Adrenal gland (tissue), 19 donors: ENCODE measurements at places on chromosomes 13 and 19.

DNA sequence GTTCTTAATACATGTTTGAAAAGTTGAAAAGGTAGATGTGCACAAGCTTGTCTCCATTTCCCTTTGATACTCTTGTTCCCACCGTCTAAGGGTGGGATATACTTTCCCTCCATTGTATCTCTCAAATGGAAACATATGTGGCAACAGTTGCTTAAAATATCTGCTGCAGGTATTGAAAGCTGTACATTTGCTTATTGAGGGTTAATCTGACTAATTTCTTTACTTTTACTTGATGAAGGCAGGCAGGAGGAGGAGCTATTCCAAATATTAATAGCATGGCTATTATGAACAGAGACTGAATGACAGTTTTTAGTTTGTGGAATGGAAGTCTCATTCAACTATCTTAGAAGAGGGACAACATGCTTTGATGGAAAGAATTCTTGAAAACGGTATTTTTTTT, 103.8 kb downstream of the SLC10A2 start:
- H3K4me3 ChIP-seq = no peak overlapping the region
- H3K4me1 ChIP-seq = no peaks in the 10 kb centered on the region
- no peak for DNase-seq
- no peak overlapping the region for H3K27ac ChIP-seq
- H3K27me3 ChIP-seq = no peaks in the 10 kb centered on the region

- no peak overlapping the region for H3K4me3 ChIP-seq
- H3K27me3 ChIP-seq = no peaks in the 10 kb centered on the region
- H3K36me3 ChIP-seq = no peaks in the 10 kb centered on the region
- peak overlapping the region; percentile 89 for H3K27ac ChIP-seq
- peaks cover 51% of the 10 kb centered on the region for H3K4me1 ChIP-seq
Observed at GRCh38 chr19:44755219-44755618, 6.7 kb downstream of the BCL3 start.

DNA sequence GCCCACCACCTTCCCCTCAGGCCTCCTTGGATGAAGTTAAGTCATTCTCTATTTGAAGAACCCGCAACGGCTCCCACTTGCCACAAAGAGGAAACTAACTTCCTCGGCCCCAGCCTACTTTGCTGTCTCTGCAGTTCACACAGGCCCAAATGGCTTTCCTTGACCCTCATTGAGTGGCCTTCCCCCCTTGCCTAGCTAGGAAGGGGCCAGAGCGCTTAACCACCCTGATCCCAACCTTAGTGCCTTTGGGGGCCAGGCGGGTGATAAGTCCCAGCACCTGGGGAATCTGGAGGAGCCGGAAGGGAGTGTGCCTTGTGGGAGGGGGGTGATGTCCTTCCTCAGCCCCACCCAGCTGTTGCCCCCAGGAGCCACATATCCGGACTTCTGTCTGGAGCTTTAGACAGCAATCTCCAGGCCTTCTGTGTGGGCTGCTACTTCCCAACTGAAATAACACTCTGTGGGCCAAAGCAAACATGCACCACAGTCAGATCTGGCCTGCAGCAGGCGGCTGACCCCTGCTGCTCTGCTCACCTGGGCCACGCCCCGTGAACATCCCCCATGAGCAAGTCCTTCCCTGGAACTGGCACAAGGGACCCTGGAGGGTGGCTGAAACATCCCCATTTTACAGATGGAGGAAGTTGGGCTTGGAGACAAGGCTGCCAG, 10.5 kb downstream of the NECTIN2 start:
- DNase-seq = no peak
- no peak overlapping the region for H3K4me3 ChIP-seq
- H3K4me1 ChIP-seq = peaks cover 16% of the 10 kb centered on the region
- H3K27me3 ChIP-seq = no peaks in the 10 kb centered on the region

GRCh38 chr19:37565370-37565669, 29.3 kb downstream of the ZNF571 start:
- H3K4me1 ChIP-seq = no peaks in the 10 kb centered on the region
- no peaks in the 10 kb centered on the region for H3K27me3 ChIP-seq
- no peaks in the 10 kb centered on the region for H3K36me3 ChIP-seq

DNA sequence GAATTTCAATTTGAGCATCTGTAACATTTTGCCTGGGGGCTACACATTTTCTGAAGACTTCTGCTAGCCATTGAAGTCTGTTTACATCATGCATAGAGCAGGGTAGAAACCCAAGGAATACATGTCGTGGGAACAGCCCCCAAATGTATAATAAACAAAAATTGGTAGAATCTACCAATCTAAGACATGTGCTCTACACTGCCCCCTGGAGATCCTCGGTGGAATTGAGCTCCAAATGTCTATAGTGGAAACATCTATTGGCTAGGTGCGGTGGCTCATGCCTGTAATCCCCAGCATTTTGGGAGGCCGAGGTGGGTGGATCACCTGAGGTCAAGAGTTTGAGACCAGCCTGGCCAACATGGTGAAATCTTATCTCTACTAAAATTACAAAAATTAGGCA, 57.3 kb downstream of the MBD3L2B start:
- no peaks in the 10 kb centered on the region for H3K27me3 ChIP-seq
- no peak overlapping the region for H3K27ac ChIP-seq
- no peak overlapping the region for H3K4me3 ChIP-seq
- DNase-seq = no peak
- no peaks in the 10 kb centered on the region for H3K36me3 ChIP-seq

- no peak overlapping the region for H3K27ac ChIP-seq
- peaks cover 9% of the 10 kb centered on the region for H3K4me1 ChIP-seq
- no peak for DNase-seq
- H3K36me3 ChIP-seq = no peaks in the 10 kb centered on the region
- H3K27me3 ChIP-seq = no peaks in the 10 kb centered on the region
- no peak overlapping the region for H3K4me3 ChIP-seq
Observed at GRCh38 chr19:2631213-2631821, 71.2 kb downstream of the GNG7 start.

DNA sequence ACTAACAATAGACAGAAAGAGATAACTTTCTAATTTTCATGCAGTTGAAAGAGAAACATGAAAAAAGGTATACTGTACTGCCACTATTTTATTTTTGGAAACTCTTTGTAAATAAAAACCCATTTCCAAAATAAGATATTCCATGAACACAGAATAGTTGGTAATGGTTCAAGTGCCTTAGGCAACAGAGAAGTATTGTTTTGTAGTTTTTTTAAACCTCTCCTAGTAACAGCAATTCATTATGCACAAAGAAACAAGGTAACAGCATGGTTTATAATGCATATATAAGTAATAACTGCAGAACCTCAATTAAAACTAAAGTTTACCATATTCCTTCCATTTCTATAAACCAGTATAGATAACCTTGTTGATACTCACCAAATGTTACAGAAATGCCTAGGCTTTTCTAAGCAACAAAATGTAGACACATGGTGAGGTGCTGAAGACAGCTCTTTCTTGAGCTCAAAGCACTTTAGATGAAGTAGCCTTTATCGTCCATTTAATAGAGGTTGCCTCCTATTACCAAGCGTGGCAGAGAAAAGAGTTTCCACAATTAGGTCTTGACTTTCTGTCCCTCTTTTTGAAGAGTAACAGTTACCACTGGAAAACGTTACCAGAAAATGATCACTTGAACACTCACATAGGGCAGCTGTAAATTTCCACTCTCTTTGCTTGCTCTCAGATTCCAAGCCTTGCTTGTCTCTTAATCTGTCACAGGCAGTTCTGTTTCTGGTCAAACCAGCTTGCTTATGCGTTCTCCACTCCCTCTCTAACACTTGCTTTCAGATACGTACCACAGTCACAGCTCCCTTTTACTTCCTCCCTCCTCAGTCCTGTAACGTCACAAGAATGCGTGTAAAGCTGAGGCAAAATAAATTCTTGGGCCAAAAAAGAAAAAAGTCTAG, 42.9 kb downstream of the CAB39L start:
- H3K4me1 ChIP-seq = peaks cover 7% of the 10 kb centered on the region
- H3K4me3 ChIP-seq = peak overlapping the region; percentile 5
- no peaks in the 10 kb centered on the region for H3K36me3 ChIP-seq
- no peaks in the 10 kb centered on the region for H3K27me3 ChIP-seq

- no peak overlapping the region for H3K27ac ChIP-seq
- no peak overlapping the region for H3K4me3 ChIP-seq
- no peaks in the 10 kb centered on the region for H3K27me3 ChIP-seq
- H3K4me1 ChIP-seq = no peaks in the 10 kb centered on the region
- no peak for DNase-seq
Observed at GRCh38 chr19:13329766-13330165, 176.5 kb downstream of the CACNA1A start.

DNA sequence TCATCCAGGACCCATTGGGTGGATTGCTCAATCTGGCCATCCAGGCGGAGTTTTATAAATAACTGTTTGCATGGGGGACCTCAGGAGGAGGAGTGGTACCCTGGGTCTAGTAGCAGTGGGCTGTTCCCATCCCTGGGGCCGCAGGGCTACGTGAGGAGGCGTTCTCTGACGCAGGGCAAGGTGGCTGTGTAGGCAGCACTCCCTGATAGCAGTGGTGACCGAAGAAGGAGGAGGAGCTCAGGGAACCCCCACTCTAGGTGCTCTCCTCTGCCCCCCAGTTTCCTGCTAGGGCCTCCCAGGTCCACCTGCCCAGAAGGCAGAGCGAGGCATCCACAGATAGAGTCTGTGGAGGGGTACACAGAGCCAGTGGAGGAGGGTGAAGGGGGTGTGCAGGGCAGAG, 64.1 kb downstream of the CCNE1 start:
- H3K4me1 ChIP-seq = peaks cover 19% of the 10 kb centered on the region
- no peak for DNase-seq
- no peaks in the 10 kb centered on the region for H3K27me3 ChIP-seq
- no peak overlapping the region for H3K27ac ChIP-seq

- H3K27me3 ChIP-seq = no peaks in the 10 kb centered on the region
- no peak for DNase-seq
- H3K4me1 ChIP-seq = no peaks in the 10 kb centered on the region
- no peak overlapping the region for H3K27ac ChIP-seq
Observed at GRCh38 chr13:112734696-112735547, 45.1 kb downstream of the ATP11A start.

DNA sequence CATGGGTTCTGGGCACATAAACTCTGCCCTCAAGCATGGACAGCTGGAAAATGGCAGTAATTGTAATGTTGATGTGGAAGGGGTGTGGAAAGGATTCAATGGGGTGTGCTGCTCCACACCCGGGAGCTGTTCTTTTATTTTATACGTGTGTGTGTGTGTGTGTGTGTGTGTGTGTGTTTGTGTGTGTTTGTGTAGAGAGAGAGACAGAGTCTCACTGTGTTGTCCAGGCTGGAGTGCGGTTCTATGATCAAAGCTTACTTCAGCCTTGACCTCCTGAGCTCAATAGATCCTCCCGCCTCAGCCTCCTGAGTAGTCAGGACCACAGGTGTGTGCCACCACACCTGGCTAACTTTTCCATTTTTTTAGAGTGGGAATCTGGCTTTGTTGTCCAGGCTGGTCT, 2.8 kb downstream of the MRPS12 start:
- H3K36me3 ChIP-seq = no peaks in the 10 kb centered on the region
- H3K27me3 ChIP-seq = no peaks in the 10 kb centered on the region
- H3K27ac ChIP-seq = no peak overlapping the region
- peaks cover 8% of the 10 kb centered on the region for H3K4me1 ChIP-seq
- no peak for DNase-seq
- H3K4me3 ChIP-seq = no peak overlapping the region

- H3K36me3 ChIP-seq = no peaks in the 10 kb centered on the region
- DNase-seq = no peak
Observed at GRCh38 chr13:105464249-105464648, 1071.2 kb downstream of the EFNB2 start.

DNA sequence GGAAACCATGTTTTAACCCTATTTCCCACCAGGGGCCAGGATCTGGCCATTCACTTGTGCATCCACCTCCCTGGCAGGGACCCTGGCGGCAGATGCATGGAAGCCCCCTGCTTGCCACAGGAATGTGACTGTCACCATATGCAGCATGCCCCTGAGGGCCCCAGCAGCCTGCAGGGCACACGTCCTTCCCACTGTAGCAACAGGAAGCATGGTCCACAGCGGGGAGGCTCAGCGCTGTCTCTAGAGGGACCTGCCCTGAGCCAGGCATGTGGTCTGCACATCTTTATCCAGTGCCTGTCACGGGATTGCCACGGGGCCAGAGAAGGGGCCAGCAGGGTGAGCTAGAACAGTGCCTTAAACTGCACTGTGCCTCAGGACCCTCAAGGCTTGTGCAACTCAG, 34.9 kb upstream of the MCF2L start:
- H3K36me3 ChIP-seq = no peaks in the 10 kb centered on the region
- no peak overlapping the region for H3K4me3 ChIP-seq
- no peaks in the 10 kb centered on the region for H3K27me3 ChIP-seq
- DNase-seq = no peak

- H3K4me1 ChIP-seq = no peaks in the 10 kb centered on the region
- H3K36me3 ChIP-seq = no peaks in the 10 kb centered on the region
- no peak for DNase-seq
- no peak overlapping the region for H3K4me3 ChIP-seq
Observed at GRCh38 chr13:23617551-23618024, 47.4 kb downstream of the TNFRSF19 start.

- no peaks in the 10 kb centered on the region for H3K4me1 ChIP-seq
- H3K36me3 ChIP-seq = no peaks in the 10 kb centered on the region
- DNase-seq = no peak
- no peak overlapping the region for H3K27ac ChIP-seq
- no peak overlapping the region for H3K4me3 ChIP-seq
Observed at GRCh38 chr19:43812259-43812658, 10.0 kb upstream of the LYPD5 start.

DNA sequence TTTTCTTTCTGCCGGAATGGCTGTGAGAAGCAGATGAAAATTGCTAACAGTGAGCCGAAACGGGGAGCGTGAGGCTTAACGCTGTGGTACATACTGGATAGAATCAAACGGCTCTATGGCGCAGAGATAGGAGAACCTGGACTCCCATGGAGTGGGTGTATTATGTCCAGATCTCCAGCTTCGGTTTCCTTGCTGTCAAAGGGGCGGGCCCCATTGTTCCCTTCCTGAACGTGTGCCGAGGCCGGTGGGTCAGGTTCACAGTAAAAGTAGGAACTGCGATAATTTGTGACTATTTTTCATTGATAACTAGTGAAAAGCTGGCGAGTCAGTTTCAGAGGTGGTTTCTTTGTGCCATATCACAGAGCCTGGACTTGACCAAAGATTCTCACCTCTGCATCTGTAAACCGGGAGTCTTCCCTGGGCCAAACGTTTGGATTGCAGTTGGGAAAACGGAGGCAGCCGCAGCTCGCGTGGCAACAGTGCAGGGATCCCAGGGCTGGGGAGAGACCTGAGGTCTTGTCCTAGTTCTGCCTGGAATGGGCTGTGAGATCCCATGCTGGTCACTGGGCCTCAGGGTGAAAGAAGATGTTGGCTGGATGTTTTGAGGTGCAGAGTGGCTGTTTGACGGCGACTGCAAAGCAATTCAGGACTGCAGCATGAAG, 752 bp downstream of the RPL18A start:
- H3K27me3 ChIP-seq = no peaks in the 10 kb centered on the region
- peaks cover 36% of the 10 kb centered on the region for H3K36me3 ChIP-seq
- DNase-seq = peak; percentile 34
- peak overlapping the region; percentile 76 for H3K4me3 ChIP-seq
- H3K4me1 ChIP-seq = peaks cover 8% of the 10 kb centered on the region

- H3K4me1 ChIP-seq = no peaks in the 10 kb centered on the region
- no peaks in the 10 kb centered on the region for H3K27me3 ChIP-seq
- no peak overlapping the region for H3K4me3 ChIP-seq
Observed at GRCh38 chr13:91565296-91565695, 166.9 kb downstream of the GPC5 start.
